A549 (cell line): ENCODE measurements at places on chromosomes 12 and 14. TPM values are rescaled to one million over a fixed set of nuclear protein-coding genes. Genes with fewer than 3 reads are reported as not detected.

KLRK1 gene
- not detected in 3 replicates for polyA plus RNA-seq

FLVCR2 gene
- 3.1 to 3.9 TPM (median 3.6 TPM) in 3 replicates for polyA plus RNA-seq

TC2N gene
- polyA plus RNA-seq: 0.43 to 0.80 TPM (median 0.43 TPM) in 3 replicates

OR4E2 gene
- polyA plus RNA-seq: not detected in 3 replicates

ADAMTS20 gene
- polyA plus RNA-seq: not detected in 3 replicates

GARIN6 gene
- not detected in 3 replicates for polyA plus RNA-seq

PIGH gene
- 19.3 to 21.1 TPM (median 20.1 TPM) in 3 replicates for polyA plus RNA-seq

CD4 gene
- 0.03 TPM in 1 of 3 replicates, not detected in the others for polyA plus RNA-seq

SERPINA5 gene
- 0.51 to 0.95 TPM (median 0.74 TPM) in 3 replicates for polyA plus RNA-seq

GNG2 gene
- polyA plus RNA-seq: 1.8 to 2.4 TPM (median 2.1 TPM) in 3 replicates

TFCP2 gene
- 18.7 to 19.4 TPM (median 19.0 TPM) in 3 replicates for polyA plus RNA-seq

VASH1 gene
- 4.0 to 6.0 TPM (median 5.1 TPM) in 3 replicates for polyA plus RNA-seq

CYP46A1 gene
- 0.12 to 0.13 TPM (median 0.13 TPM) in 3 replicates for polyA plus RNA-seq

KRT72 gene
- not detected in 3 replicates for polyA plus RNA-seq

AVPR1A gene
- not detected in 3 replicates for polyA plus RNA-seq

ANGEL1 gene
- 9.0 to 9.7 TPM (median 9.7 TPM) in 3 replicates for polyA plus RNA-seq

CCDC196 gene
- polyA plus RNA-seq: not detected in 3 replicates

MFAP5 gene
- polyA plus RNA-seq: 0.15 to 0.41 TPM (median 0.40 TPM) in 3 replicates

TMEM121 gene
- polyA plus RNA-seq: 4.3 to 5.7 TPM (median 5.6 TPM) in 3 replicates

CACNA2D4 gene
- not detected in 3 replicates for polyA plus RNA-seq

STRAP gene
- 191 to 209 TPM (median 201 TPM) in 3 replicates for polyA plus RNA-seq

PAX9 gene
- 0.63 to 0.75 TPM (median 0.66 TPM) in 3 replicates for polyA plus RNA-seq

TAS2R8 gene
- polyA plus RNA-seq: not detected in 3 replicates

AQP2 gene
- not detected in 3 replicates for polyA plus RNA-seq

TMTC1 gene
- 0.04 TPM in 2 of 3 replicates, not detected in the other for polyA plus RNA-seq

SOCS4 gene
- 16.4 to 20.7 TPM (median 18.4 TPM) in 3 replicates for polyA plus RNA-seq

CELA1 gene
- polyA plus RNA-seq: not detected in 3 replicates

TMEM132D gene
- not detected in 3 replicates for polyA plus RNA-seq

EIF2B1 gene
- 35.7 to 37.9 TPM (median 36.2 TPM) in 3 replicates for polyA plus RNA-seq
